ENCODE measurements at places on chromosomes 3 and 15. TPM values are rescaled to one million over a fixed set of nuclear protein-coding genes. Genes with fewer than 3 reads are reported as not detected.

The TUSC7 gene
- total RNA-seq: not detected

The TNIK gene
- total RNA-seq: 6.3 TPM

The NEIL1 gene
- 0.56 TPM for total RNA-seq

The ST8SIA2 gene
- total RNA-seq: not detected

The TRPM1 gene
- total RNA-seq: 0.28 TPM

The FBXL22 gene
- total RNA-seq: 0.28 TPM

The CLRN1 gene
- not detected for total RNA-seq

The SLC9C1 gene
- total RNA-seq: not detected

The CTXN2 gene
- not detected for total RNA-seq

Measured in IMR-90 (cell line).